SW480 (cell line): ENCODE measurements at places on chromosomes 6 and 20.
A peak's percentile ranks its signal among the peaks of the same experiment; 100 is the strongest.

DNA sequence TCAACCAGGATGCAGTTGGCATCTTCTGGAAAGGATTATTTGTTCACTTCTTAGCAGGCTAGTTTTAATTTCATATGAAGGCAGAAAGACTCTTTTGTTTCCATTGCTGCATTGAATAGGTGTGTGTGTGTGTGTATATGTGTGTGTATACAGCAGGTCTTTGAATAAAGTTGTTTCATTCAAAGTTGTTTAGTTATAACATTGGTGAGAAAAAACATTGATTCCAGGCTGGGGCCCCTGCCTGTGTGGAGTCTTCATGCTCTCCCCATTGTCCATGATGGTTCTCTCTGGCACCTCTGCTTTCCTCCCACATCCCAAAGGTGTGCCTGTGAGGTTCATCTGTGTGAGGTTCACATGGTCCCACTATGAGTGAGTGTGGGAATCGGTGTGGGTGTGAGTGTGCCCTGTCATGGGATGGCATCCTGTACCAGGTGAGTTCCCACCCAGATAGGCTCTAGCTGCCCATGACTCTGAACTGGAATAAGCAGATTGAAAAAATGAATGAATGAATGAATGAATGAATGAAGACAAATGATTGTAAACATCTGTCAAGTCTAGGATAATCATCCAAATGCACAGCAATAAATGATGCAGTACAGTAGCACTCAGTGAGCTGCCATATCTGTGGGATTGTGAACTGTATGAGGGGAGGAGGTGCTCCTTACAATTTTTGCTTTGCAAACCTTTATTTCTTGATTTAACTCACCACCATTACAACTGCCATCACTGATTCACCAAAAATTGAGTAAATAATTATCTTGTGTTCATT, 156.0 kb downstream of the ADGRG6 start:
- no peak for DNase-seq

DNA sequence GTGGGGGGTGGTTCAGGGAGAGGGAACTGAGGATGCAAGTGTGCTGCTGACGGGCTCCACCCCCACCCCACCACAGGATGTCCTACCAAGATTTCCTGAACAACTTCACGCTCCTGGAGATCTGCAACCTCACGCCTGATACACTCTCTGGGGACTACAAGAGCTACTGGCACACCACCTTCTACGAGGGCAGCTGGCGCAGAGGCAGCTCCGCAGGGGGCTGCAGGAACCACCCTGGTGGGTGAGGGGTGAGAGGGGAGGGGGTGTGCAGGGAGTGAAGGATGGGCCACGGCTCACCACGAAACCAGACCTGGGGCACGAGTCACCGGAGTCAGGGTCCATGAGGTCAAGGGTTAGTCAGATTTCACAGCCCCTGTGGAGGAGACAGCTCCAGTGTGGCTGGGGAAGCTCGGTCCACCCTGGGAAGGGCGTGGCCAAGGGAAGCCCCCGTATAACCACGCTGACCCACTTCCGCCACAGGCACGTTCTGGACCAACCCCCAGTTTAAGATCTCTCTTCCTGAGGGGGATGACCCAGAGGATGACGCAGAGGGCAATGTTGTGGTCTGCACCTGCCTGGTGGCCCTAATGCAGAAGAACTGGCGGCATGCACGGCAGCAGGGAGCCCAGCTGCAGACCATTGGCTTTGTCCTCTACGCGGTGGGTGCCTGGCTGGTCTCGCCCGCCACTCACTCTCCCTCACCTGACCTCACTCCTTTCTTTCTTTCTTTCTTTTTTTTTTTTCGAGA, 18.3 kb downstream of the CAPN11 start:
- DNase-seq: peak; percentile 25

- no peak for DNase-seq
Measured at GRCh38 chr6:90146921-90147649, 149.6 kb downstream of the BACH2 start.

- DNase-seq: peak; percentile 6
Measured at GRCh38 chr6:29992807-29993206, 50.5 kb downstream of the HLA-A start.

DNA sequence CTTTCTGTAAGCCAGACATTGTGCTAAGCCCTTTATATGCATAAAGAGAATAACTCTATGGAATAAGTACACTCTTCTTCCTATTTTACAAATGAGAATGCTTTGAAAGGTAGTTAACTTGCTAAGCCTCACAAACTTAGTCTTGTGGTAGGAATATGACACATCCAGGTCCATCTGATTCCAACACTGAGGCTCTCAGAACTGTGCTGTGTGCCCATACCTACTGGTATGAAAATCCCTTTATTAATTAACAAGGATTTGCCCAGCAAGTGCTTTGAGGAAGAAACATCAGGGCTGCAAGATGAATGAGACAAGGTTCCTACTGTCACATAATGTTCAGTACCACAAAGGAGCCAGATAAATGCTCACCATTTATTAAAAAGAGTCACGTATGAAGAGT, 122.6 kb downstream of the TNFRSF21 start:
- no peak for DNase-seq

GRCh38 chr6:15876406-15876805, 213.6 kb upstream of the DTNBP1 start:
- no peak for DNase-seq

GRCh38 chr20:6034134-6034969, 19.5 kb downstream of the LRRN4 start:
- DNase-seq: no peak

DNA sequence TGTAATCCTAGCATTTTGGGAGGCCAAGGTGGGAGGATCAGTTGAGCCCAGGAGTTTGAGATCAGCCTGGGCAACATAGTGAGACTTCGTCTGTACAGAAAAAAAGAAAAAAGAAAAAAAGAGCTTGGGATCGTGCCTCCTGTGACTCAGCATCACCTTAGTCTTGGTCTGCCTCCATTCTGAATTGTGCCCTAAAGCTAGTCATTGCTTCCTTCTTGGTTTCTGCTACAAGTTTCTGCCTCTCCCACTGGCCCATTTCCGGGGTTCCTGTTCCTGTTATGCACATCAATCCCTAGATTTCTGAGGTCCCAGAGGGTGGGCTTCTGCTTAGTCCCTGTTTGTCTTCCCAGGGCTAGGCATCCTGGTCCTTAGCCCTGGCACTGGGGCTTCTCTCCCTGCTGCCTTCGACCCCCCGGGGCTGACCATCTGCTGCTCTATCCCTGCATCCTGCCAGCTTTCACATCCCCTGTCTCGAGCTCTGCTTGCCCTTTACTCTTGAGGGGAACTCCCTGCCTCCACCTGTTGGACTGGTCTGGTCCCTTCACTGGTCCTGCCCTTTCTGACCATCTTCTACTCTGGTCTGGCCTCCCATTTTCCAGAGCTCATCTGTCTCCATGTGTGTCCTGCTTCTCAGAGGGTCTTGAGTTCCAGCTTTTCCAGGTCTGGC, 77.5 kb upstream of the ESR1 start:
- no peak for DNase-seq

DNA sequence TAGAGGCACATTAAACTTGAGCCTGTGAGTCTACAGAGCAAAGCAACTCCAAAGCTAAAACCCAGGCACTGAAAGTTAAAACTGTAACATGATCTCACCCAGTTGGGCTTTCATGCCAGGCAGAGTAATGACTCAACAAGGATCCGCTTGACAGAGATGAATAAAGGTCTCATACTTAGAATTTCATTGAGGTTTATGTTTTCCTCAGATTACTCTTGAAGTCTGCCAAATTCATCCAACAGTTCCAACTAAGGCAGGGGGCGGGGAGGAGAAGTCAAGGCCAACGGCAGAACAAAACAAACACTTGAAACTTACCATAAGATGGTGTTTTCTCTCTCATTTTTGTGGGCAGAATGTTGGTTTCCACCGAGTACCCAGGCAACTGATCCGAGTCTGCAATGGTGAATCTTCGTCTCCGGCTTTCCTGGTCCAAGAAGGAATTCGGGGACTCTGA, 54.0 kb upstream of the IPCEF1 start:
- peak; percentile 12 for DNase-seq

GRCh38 chr6:34067814-34068213, 78.1 kb downstream of the GRM4 start:
- DNase-seq: no peak

DNA sequence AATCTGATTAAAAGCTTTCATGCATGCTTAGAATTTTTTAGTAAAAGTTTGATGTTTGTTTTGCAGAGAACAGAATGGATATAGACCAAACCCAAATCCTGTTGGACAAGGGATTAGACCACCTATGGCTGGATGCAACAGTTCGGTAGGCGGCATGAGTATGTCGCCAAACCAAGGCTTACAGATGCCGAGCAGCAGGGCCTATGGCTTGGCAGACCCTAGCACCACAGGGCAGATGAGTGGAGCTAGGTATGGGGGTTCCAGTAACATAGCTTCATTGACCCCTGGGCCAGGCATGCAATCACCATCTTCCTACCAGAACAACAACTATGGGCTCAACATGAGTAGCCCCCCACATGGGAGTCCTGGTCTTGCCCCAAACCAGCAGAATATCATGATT, 133.6 kb downstream of the NCOA3 start:
- DNase-seq: no peak

DNA sequence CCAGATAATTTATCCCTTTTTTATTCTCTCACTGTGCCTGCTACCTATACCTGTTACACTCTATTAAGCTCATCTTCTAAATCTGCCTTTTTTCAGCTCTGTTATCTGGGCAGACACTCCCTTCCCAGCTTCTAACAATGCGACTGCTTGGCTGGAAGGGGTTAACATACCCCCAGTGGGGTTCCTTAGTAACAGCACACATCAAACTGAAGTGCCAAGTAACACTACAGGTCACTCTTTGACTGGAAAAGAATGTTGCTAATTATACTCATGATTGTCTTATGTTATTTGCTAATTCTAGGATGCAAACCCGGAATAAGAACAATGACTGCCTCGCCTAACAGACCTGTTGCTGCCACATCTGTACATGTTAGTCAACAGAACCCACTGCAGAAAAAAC, 203.5 kb downstream of the EPM2A start:
- DNase-seq: no peak

- DNase-seq: no peak
Measured at GRCh38 chr20:11248687-11249638, 575.2 kb upstream of the JAG1 start.

- DNase-seq: no peak
Measured at GRCh38 chr6:19668710-19669109, 168.5 kb upstream of the ID4 start.

GRCh38 chr6:16007146-16007545, 121.7 kb upstream of the MYLIP start:
- DNase-seq: no peak

DNA sequence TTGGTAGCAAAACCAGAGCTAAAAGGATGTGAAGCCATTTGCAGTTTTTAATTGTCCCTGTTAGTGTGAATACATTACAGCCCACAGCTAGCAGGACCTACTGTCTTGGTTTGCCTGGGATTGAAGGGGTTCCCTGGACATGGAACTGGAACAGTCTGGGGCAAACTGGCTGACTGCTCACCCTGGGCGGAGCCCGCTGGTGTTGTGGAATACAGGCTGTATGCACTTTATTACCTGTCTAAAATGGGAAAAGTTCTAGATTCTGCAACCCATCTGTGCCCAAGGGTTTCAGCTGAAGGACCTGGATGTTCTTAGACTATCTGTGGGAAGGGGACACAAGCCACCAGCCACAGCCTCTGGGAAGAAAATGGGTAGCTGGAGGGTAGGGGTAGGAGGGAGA, 12.2 kb upstream of the CDKN1A start:
- no peak for DNase-seq

GRCh38 chr6:50718566-50718965, 5.2 kb downstream of the TFAP2D start:
- DNase-seq: no peak

DNA sequence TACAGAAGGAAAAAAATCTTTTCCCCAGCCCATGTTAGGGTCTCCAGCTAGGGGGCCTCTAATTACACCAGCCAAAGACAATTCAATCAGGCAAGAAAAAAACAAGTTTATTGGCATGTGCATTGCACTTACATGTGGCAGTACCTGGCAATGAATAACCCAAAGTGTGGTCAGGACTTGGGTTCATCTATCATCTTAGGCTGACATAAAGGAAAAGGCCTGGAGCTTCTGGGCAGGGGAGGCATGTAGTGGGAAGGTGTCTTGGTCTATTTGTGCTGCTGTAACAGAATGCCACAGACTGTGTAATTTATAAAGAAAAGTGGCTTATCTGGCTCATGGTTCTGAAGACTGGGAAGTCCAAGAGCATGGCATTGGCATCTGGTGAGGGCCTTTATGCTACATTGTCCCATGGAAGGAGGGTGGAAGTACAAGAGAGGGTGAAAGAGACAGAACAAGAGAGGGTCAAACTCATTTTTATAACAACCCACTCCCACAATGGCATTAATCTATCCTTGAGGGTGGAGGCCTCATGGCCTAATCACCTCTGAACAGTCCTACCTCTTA, 4.4 kb upstream of the PYGB start:
- no peak for DNase-seq

GRCh38 chr6:9520417-9521151, 894.3 kb downstream of the TFAP2A start:
- no peak for DNase-seq

DNA sequence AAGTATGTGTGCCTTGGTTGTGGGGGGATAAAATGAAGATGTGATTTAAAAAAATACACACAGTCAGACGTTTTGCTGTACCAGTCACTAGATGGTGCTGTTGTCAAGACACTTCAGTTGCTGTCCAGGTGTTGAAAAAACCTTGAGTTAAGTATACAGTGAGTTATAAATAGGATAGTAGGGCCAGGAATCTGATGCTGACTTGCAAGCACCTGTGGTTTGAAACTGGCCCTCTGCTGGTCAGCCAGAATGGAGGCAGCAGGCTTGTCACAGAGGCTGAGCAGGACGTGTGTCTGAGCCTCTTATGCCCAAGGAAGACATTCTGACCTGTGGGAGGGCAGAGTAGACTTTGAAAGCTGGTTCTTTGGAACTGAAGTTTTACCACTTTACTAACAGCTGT, 27.8 kb downstream of the RNF8 start:
- DNase-seq: peak; percentile 72

- no peak for DNase-seq
Measured at GRCh38 chr6:168054765-168055560, 24.0 kb downstream of the FRMD1 start.

DNA sequence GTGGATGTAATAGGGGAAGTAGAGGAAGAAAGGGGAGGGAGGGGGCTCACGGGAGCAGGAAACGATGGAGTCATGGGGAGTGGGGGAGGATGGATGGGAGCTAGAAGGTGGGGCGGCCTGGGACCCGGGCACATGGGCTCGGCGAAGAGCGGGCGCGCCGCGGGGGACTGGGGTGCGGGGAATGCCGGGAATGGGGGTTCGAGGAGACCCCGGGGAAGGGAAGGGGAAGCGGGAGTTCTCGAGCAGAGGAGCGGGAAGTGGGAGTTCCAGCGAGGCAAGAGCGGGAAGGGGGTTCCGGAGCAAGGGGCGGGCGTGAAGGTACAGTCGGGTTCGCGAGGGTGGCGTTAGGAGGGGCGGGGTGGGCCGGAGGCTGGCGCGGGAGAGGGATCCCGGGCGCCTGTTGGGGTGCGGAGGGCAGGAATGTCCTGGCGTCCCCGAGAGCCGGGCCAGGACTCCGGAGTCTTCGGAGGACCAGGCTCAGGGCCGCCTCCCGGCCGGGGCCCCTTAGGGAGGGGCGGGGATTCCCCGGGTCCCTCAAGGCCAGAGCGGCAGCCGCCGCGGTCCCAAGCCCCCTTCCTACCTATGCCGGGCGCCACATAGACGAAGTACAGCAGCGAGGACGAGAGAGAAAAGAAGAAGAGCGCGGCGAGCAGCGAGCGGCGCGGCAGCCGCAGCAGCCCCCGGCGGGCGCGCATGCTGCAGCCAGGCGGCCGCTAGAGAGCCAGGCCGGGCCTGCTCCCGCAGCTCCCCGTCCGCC, 504 bp downstream of the B4GALT5 start:
- DNase-seq: peak; percentile 69
